Testis (tissue), 5 donors: ENCODE measurements at places on chromosomes 11 and 22. TPM values are rescaled to one million over a fixed set of nuclear protein-coding genes. Genes with fewer than 3 reads are reported as not detected.

GRCh38 chr22:27317096-27317495 is 484.5 kb downstream of the MN1 start:
- H3K36me3 ChIP-seq, result no peaks in the 10 kb centered on the region
- no peak overlapping the region for H3K27ac ChIP-seq
- peaks cover 9% of the 10 kb centered on the region for H3K4me1 ChIP-seq
- no peaks in the 10 kb centered on the region for H3K27me3 ChIP-seq
- no peak for DNase-seq

DNA sequence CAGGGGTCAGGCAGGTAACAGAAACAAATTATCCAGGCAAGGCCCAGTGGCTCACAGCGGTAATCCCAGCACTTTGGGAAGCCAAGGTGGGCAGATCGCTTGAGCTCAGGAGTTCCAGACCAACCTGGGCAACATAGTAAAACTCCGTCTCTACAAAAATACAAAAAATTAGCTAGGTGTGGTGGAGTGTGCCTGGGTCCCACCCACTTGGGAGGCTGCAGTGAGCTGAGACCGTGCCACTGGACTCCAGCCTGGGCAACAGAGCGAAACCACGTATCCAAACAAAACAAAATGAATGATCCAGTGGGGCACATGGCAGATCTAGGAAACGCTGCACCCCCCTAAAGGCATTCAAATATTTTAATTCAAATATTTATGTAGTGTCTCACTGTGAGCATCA is 9.9 kb downstream of the NUMA1 start:
- H3K4me1 ChIP-seq, result peaks cover 18% of the 10 kb centered on the region
- no peaks in the 10 kb centered on the region for H3K27me3 ChIP-seq
- H3K36me3 ChIP-seq, result no peaks in the 10 kb centered on the region
- no peak for DNase-seq
- no peak overlapping the region for H3K27ac ChIP-seq

DNA sequence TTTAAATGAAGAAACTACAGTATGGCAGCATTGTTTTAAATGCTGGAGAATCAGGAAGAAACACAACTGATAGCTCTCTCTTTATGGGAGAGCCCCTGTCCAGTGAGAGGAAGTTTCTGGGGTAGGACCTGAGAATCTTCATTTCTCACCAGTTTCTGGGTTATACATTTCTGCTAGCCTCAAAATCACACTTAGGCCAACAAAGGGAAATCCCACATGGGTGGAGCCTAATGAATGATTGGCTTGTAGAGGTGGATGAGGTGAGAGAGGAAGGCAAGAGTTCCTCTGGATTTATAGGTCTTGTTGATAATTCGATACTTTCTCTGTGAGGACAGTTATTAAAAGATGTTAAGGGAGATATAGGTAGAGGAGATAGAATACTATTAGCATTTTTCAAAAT is 1397.3 kb upstream of the TENM4 start:
- H3K27ac ChIP-seq, result no peak overlapping the region
- H3K4me1 ChIP-seq, result no peaks in the 10 kb centered on the region
- no peaks in the 10 kb centered on the region for H3K36me3 ChIP-seq
- no peak for DNase-seq
- no peaks in the 10 kb centered on the region for H3K27me3 ChIP-seq
- no peak overlapping the region for H3K4me3 ChIP-seq

The PRPF19 gene
- total RNA-seq, result 109 TPM

DNA sequence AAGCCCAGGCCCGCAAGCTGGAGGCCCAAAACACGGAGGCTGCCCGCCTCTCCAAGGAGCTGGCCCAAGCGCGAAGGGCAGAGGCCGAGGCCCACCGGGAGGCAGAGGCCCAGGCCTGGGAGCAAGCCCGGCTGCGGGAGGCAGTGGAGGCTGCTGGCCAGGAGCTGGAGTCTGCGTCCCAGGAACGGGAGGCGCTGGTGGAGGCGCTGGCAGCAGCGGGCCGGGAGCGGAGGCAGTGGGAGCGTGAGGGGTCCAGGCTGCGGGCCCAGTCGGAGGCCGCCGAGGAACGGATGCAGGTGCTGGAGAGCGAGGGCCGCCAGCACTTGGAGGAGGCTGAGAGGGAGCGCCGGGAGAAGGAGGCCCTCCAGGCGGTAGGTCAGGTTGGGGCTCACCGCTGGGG is 4.8 kb downstream of the CCDC88B start:
- H3K36me3 ChIP-seq, result no peaks in the 10 kb centered on the region
- no peak overlapping the region for H3K27ac ChIP-seq
- no peak overlapping the region for H3K4me3 ChIP-seq
- DNase-seq, result no peak
- no peaks in the 10 kb centered on the region for H3K27me3 ChIP-seq
- peaks cover 12% of the 10 kb centered on the region for H3K4me1 ChIP-seq

- H3K4me3 ChIP-seq, result no peak overlapping the region
- H3K4me1 ChIP-seq, result no peaks in the 10 kb centered on the region
- H3K27ac ChIP-seq, result no peak overlapping the region
- H3K27me3 ChIP-seq, result no peaks in the 10 kb centered on the region
- no peaks in the 10 kb centered on the region for H3K36me3 ChIP-seq
These were observed 52.9 kb upstream of the RTL6 start for GRCh38 chr22:44550711-44551491.

- H3K27me3 ChIP-seq, result no peaks in the 10 kb centered on the region
- no peak overlapping the region for H3K27ac ChIP-seq
- no peak for DNase-seq
- no peak overlapping the region for H3K4me3 ChIP-seq
These were observed 5.0 kb downstream of the SNX15 start for GRCh38 chr11:65032216-65032615.

- DNase-seq, result no peak
- no peaks in the 10 kb centered on the region for H3K27me3 ChIP-seq
- peaks cover 21% of the 10 kb centered on the region for H3K4me1 ChIP-seq
These were observed 41.6 kb downstream of the EIF3F start for GRCh38 chr11:8028766-8029165.

DNA sequence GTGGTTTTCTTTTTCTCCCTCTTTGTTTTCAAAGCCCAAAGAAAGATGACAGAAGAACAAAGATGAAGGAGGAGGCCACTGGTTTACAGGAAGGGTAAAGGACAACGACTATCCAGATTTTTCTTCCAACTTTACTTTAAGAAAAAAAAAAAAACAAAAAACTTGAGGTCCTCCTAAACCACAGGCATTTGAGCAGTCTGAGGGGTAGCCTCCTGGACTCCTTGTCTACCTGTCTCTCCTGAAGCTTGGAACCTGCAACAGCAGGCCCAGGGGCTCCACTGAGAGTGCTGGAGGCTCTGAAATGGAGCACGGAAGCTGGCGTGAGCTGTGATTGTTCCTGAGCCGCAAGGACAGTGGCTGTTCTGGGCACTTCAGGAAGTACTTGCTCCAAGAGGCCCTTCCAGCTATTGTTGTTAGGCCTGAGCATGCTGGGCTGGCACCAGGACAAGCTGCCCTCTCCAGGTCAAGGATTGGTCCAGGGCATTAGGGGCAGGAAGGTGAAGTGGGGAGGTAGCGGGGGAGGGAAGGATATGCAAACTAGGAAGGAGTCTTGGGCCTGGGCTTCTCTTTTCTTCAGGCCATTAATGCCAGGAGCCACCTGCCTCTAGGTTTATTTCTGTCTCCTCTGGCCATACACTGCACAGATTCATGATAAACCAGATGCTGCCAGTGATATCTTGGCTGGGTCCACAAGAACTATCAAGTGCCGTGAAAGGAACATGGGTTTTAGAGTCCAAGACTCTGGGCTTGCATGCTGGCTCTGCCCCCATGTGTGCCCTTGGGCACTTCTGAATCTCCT is 147.3 kb downstream of the CCDC34 start:
- H3K36me3 ChIP-seq, result no peaks in the 10 kb centered on the region
- DNase-seq, result no peak
- no peak overlapping the region for H3K4me3 ChIP-seq
- peaks cover 24% of the 10 kb centered on the region for H3K4me1 ChIP-seq
- H3K27ac ChIP-seq, result peak overlapping the region; percentile 20

The CD6 gene
- 0.87 TPM for total RNA-seq

GRCh38 chr11:130792772-130793171 is 123.5 kb downstream of the SNX19 start:
- H3K4me1 ChIP-seq, result no peaks in the 10 kb centered on the region
- H3K27me3 ChIP-seq, result no peaks in the 10 kb centered on the region
- no peaks in the 10 kb centered on the region for H3K36me3 ChIP-seq
- H3K27ac ChIP-seq, result no peak overlapping the region
- H3K4me3 ChIP-seq, result no peak overlapping the region
- no peak for DNase-seq

GRCh38 chr11:124865902-124866851 is 945 bp downstream of the ROBO3 start:
- DNase-seq, result peak; percentile 52
- no peak overlapping the region for H3K4me3 ChIP-seq
- H3K4me1 ChIP-seq, result peaks cover 25% of the 10 kb centered on the region
- H3K27me3 ChIP-seq, result no peaks in the 10 kb centered on the region
- H3K36me3 ChIP-seq, result no peaks in the 10 kb centered on the region
- no peak overlapping the region for H3K27ac ChIP-seq

GRCh38 chr22:20532256-20532993 is 25.0 kb downstream of the MED15 start:
- peak overlapping the region; percentile 31 for H3K27ac ChIP-seq
- H3K4me1 ChIP-seq, result peaks cover 47% of the 10 kb centered on the region
- no peak overlapping the region for H3K4me3 ChIP-seq
- DNase-seq, result no peak

GRCh38 chr22:43616645-43617044 is 195.5 kb downstream of the EFCAB6 start:
- no peaks in the 10 kb centered on the region for H3K27me3 ChIP-seq
- peaks cover 8% of the 10 kb centered on the region for H3K4me1 ChIP-seq
- no peak for DNase-seq
- H3K27ac ChIP-seq, result peak overlapping the region; percentile 81

The MYRF gene
- 9.2 TPM for total RNA-seq

The MPZL2 gene
- 3.0 TPM for total RNA-seq

DNA sequence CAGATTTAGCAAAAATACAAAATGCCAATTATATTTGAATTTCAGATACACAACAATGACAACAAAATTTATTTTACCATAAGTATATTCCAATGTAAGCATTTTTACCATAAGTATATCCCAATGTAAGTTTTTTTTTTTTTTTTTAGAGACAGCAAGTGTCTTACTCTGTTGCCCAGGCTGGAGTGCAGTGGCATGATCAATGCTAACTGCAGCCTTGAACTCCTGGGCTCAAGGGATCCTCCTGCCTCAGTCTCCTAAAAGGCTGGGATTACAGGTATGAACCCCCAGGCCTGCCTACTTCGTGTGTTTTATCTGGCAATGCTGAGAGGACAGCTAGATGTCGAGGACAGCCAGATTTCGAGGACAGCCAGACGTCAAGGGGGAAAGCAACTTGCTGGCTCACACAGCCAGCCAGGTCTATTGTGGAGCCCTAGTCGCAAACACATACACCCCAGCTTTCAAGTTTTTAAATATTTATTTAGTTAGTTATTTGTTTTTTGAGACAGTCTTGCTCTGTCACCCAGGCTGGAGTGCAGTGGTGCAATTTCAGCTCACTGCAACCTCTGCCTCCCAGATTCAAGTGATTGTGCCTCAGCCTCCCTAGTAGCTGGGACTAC is 1.1 kb upstream of the SERPING1 start:
- no peaks in the 10 kb centered on the region for H3K27me3 ChIP-seq
- no peaks in the 10 kb centered on the region for H3K4me1 ChIP-seq
- no peak overlapping the region for H3K27ac ChIP-seq
- DNase-seq, result no peak
- no peak overlapping the region for H3K4me3 ChIP-seq

GRCh38 chr11:122671400-122671891 is 15.9 kb downstream of the UBASH3B start:
- no peaks in the 10 kb centered on the region for H3K36me3 ChIP-seq
- no peaks in the 10 kb centered on the region for H3K4me1 ChIP-seq
- H3K27me3 ChIP-seq, result no peaks in the 10 kb centered on the region
- H3K27ac ChIP-seq, result no peak overlapping the region

DNA sequence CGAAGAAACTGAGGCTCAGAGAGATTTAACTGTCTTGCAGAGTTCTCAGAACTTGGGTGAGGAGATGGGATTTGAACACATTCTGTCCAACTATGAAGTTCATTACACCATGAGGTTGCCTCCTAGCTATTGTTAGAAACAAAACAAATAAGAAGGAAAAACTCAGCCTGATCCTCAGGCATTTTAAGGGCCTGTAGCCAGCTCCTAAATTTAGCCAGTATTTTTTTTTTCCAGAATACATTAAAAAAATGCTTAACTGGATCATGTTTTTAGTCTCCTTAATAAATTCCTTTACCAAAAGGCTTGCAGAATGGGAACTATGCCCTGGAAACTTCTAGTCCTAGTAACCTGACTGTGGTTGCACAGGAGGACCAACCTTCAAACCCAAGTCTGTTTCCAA is 212.0 kb downstream of the CSNK2A3 start:
- no peak overlapping the region for H3K27ac ChIP-seq
- H3K4me1 ChIP-seq, result peaks cover 16% of the 10 kb centered on the region
- no peaks in the 10 kb centered on the region for H3K36me3 ChIP-seq
- H3K4me3 ChIP-seq, result no peak overlapping the region
- no peaks in the 10 kb centered on the region for H3K27me3 ChIP-seq
